ENCODE measurements at places on chromosomes 5 and 9.

GRCh38 chr5:90590-91547 lies 1.1 kb upstream of the PLEKHG4B start:
- no peak for DNase-seq

- no peak for DNase-seq
These were observed 138.5 kb downstream of the SPOCK1 start for GRCh38 chr5:137360607-137361006.

DNA sequence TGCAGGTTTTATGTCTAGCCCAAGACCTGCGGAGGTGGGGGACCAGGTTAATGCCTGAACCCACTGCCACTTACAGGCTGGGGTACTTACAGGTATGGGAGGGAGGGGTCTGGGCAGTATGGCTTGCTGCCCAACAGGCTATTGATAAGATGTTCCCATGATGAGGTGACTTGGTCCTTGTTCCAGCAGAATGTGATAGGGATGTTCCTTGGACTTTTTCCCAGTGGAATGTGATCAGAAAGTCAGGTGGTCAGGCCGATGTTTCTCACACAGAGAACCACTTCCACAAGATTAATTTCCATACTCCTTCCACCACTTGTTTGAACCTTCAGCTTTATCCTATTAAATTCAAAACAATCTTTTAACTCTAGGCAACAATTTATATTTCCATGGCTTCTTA lies 27.0 kb upstream of the GPX3 start:
- no peak for DNase-seq

DNA sequence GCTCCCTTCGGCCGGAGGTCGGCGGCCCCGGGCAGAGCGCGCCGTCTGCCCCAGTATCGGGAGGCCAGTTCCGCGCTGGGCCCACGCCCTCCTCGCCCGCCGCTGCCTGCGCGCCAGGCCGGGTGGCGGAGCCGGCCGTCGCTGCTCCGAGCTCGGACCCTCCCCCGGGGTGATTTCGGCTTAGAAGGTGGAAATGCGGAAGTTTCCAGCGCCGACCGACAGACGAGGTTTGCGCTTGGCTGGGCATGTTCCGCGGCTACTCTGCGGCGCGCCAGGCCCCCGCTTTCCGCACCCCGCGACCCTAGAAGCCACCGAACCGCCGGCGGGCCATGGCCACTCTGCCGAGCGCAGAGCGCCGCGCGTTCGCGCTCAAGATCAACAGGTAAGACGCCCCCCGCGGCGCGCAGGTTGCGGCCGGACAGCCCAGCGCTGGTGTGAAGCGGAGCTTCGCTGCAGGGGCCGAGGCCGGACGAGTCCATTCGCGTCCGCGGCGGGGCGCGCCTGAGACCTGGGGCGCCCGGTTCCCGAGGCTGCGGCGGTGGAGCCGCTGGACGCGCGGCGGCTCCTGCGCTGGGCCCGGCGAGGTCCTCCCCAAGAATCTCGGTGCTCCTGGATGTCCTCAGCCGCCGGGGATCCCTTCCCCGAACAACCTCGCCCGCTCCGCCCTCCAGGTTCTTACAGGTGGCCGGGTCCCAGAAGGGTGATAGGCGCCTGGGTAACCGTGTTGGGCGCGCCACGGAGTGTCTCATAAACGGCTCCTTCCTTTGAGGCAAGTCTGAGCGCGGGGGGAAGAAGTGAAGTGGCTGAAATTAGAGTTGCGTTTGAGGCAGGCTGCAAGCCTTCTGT lies at the start of gene DOCK8:
Gene DOCK8 (plus strand): TSS at position 218 of the 846 bp plus-strand sequence. CDS start 112 bp downstream, at position 330.
- DNase-seq: peak; percentile 88

DNA sequence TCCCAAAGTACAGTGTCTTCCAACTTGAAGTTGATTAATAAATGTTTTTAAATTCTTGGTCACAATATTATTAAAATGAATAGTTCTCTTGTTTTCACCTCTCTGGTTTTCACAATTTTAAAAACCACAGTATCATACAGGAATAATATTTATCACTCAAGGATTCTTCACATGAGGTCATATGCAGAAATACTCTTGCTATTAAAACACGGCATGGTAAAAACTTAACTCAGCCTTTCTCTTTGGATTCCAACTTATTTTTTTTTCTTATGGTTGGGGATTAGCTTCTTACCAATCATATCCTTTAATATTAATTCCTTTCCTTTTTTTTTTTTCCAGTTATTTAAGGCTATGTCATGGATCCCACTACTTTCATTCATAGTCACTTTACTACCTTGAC lies 289.4 kb downstream of the ADAMTS6 start:
- no peak for DNase-seq

- DNase-seq: no peak
These were observed 142.8 kb downstream of the MAST4 start for GRCh38 chr5:66739021-66739420.

DNA sequence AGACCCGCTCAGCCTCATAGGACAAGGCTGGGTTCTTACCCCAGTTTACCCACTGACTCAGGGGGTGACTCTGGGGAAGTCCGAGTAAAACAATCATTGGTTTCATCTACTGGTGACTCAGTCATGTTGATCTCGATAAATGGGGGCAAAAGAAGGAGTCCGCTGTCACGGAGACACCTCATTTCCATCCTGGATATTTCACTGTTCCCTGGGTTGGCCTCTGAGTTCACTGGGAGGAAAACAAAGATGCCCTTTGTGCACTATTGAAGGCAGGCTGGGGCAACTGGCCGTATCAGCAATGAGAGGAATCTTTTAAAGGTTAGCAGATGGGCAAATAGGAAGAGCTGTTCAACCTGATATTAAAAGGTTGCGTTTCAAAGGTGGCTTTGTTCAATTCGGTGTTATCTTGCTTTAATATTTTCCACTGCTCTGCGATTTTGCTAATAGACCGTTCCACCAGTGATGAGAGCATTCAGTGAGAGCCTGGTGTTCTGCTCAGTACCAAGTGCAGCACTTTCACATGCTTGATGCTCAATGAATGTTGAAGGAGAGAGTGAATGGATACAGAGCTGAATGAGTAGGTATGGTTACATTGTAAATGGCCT lies 110.2 kb upstream of the EGFLAM start:
- no peak for DNase-seq

DNA sequence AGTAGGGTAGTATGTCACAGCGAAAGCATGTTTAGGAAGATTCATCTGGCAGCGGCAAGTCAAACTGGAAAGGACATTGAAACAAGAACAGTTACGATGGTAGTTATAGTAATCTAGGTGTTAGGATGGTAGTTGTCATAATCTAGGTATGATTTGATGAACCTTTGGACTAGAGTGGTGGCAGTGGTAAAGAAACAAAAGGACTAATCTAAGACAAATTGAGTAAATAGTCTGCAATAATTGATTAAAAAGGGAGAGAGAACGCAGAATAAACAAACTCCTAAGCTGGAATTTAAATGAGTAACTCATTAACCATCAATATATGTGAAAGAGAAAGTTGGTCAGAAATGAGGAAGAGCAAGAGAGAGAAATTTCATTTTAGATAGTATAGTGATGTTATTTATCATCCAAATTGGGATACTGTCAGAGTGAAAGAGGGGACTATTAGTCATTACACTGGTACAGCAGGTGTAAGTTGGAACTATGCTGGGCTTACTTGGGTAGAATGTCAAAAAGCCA lies 56.8 kb downstream of the MTREX start:
- no peak for DNase-seq

DNA sequence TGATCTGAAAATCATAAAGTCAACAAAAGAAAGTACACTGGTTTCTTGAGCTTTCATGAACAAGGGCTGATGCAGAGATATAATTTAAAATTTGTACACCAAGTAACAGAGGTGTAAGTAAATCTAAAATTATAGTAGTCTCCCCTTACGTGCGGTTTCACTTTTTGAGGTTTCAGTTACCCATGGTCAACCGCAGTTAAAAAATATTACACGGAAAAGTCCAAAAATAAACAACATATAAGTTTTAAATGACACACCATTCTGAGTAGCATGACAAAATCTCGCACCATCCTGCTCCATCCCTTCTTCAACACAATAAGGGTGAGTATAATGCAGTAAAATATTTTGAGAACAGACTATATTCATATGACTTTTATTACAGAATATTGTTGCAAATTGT lies 54.4 kb downstream of the AUH start:
- no peak for DNase-seq

DNA sequence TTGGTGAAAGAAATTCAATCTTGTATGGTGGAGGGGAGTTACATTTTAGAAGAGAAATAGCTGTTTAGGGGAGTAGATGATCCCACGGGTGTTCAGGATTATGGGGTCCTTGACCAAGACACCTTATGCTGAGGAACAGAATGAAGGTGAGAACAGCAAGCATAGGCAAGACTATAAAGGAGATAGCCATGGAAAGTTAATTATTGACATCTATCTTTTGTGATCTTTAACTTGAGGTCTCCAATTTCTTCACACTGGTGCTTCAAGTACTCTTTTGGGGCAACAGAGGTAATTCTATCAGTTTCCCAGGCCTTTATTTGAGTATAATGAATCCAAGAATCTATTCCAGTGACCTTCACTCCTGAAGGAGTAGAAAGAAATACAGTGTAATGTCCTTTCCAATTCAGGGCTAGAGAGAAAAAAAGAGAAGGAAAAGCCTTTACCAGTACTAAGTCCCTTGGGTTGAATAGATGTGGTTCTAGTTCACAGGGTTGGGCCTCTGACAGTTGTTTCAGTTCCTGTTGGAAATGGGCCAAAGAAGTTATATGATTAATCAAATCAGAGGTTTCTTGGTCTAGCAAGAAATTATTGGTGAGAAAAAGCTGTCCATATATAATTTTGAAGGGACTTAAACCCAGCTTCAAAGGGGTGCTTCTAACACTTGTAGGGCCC lies 2104.1 kb upstream of the ACO1 start:
- peak; percentile 24 for DNase-seq

DNA sequence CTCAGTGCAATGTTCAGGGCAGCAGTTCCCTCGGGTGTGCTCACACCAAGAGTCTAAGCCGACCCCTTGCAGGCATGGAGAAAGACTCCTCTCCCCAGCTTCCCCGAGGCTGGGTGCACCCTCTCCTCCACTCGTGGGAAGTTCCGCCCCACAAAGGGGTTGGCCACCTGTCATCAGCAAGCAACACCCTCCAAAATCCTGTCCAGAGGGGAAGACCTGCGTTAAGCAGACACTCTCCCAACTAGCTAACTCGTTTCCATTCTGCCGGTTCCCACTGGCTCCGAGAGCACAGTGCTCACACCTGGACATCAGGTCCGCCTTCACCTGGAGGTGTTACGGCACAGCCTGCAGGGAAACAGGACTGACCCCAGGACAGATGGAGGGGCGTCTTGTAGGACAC lies 117.9 kb upstream of the IRX4 start:
- no peak for DNase-seq

DNA sequence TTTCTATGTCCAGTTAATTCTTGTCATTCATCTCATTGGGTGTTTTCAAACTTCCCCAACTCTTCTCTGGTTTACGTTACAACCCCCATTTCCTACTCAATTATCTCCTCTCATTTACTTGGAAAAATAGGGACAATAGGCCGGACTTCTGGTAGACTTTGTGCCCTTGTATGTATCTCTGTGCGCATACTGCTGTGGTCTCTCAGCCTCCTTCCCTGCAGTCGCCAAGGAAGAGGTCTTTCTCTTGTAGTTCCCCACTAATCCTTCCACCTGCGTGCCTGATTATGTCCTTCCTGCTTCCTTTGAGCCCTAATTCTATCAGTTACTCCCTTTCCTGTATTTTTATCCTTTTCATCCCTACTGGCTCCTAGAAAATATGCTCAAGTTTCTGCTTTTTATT lies 176.3 kb downstream of the GDNF start:
- no peak for DNase-seq

GRCh38 chr9:36462245-36462644 lies 62.2 kb upstream of the RNF38 start:
- DNase-seq: no peak

DNA sequence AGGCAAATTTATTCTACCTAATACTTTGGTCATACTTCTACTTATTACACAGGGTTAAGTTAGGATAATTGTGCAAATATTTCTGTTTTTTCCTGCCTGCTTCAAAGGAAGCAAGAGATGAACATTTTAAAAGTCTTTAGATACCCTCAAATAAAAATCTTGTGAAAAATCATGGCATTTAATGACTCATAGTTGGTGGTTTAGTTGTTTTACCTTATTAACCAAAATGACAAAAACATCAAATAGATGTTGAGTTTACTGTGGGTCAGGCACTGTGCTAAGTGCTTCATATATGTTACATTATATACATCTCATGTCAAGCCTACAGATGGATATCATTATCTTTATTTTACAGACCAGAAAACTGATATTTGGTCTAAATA lies 54.4 kb downstream of the ZNF474 start:
- no peak for DNase-seq

DNA sequence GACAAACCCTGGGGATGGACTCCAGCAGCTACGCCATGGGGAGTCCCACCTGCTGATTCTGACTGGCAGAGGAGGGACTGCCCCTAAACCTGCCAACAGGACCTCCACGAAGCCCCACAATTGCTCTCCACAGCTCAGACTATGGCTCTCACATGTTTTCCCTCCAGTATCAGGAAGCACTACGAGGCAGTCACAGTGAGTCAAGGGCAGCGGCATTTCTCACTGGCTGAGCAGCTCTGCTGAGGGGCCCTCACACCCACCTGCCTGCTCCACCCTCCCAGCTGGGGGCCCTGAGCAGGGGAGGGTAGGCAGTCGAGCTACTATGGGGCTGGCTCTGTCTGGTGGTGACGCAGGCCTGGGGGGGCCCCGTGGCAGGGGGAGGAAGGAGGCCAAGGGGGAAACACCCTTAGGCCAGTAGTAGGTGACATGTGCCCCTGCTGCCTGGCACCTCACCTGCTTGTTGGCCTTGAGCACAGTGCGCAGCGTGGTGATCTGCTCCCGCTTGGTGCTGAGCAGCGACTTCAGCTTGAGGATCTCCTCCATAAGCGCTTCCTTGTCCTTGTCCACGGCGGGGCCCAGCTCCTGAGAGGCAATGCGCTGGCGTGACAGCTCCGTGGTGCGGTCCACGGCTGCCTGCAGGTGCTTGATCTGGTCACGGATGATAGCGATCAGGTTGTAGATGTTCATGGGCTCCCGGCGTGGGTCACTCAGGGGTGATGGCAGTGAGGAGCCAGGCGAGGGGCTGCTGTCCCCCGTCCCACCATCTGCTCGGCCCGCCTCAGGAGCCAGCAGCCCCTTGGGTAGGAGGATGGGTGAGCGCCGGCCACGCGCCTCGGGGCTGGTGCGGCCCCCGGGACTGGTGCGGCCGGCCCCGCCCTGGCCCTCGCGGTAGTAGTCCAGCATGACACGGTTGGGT lies 46.3 kb downstream of the BICD2 start:
- no peak for DNase-seq

GRCh38 chr9:96464426-96464825 lies 14.5 kb downstream of the HABP4 start:
- no peak for DNase-seq

- no peak for DNase-seq
These were observed 344.6 kb downstream of the OSTF1 start for GRCh38 chr9:75432888-75433287.

GRCh38 chr5:109394806-109395205 lies 15.0 kb downstream of the PJA2 start:
- DNase-seq: no peak

GRCh38 chr5:124713595-124713994 lies 32.8 kb downstream of the ZNF608 start:
- no peak for DNase-seq
